ENCODE measurements at places on chromosomes 5 and 9. TPM values are rescaled to one million over a fixed set of nuclear protein-coding genes. Genes with fewer than 3 reads are reported as not detected.

NIM1K gene
- total RNA-seq = not detected

CCDC152 gene
- total RNA-seq = 13.9 TPM

PPP2R2B gene
- 21.3 TPM for total RNA-seq

BNC2 gene
- total RNA-seq = 17.7 TPM

TEX48 gene
- total RNA-seq = not detected

NR2F1 gene
- not detected for total RNA-seq

NIPBL gene
- total RNA-seq = 44.2 TPM

PHF24 gene
- 0.14 TPM for total RNA-seq

DDX41 gene
- total RNA-seq = 139 TPM

GABRA6 gene
- total RNA-seq = not detected

INSL4 gene
- not detected for total RNA-seq

GGTA1 gene
- not detected for total RNA-seq

PALM2AKAP2 gene
- total RNA-seq = 8.3 TPM

NRARP gene
- 55.1 TPM for total RNA-seq

MAP1B gene
- total RNA-seq = 263 TPM

IFNA21 gene
- not detected for total RNA-seq

SLC34A1 gene
- 0.31 TPM for total RNA-seq

CDHR2 gene
- total RNA-seq = not detected

HMCN2 gene
- total RNA-seq = 2.6 TPM

FLT4 gene
- 17.3 TPM for total RNA-seq

TXNDC8 gene
- total RNA-seq = not detected

SPARC gene
- 218 TPM for total RNA-seq

QRFP gene
- total RNA-seq = not detected

GPR150 gene
- not detected for total RNA-seq

PCDHB13 gene
- 2.4 TPM for total RNA-seq

SPINK13 gene
- total RNA-seq = not detected

IFNB1 gene
- not detected for total RNA-seq

BTNL3 gene
- total RNA-seq = not detected

FIBCD1 gene
- total RNA-seq = 15.5 TPM

IL13 gene
- not detected for total RNA-seq

MCC gene
- total RNA-seq = 10.1 TPM

DPYSL3 gene
- 455 TPM for total RNA-seq

CAVIN4 gene
- total RNA-seq = 6.0 TPM

GDA gene
- 4.1 TPM for total RNA-seq

SLC34A3 gene
- not detected for total RNA-seq

ARL14EPL gene
- total RNA-seq = not detected

FST gene
- total RNA-seq = 8.0 TPM

SCGB3A2 gene
- total RNA-seq = 36.1 TPM

RNF183 gene
- total RNA-seq = not detected

PFN3 gene
- total RNA-seq = not detected

DOLK gene
- 20.2 TPM for total RNA-seq

LCNL1 gene
- not detected for total RNA-seq

MSMP gene
- total RNA-seq = not detected

HBEGF gene
- 2.9 TPM for total RNA-seq

CARTPT gene
- not detected for total RNA-seq

UGT3A1 gene
- 3.1 TPM for total RNA-seq

ENTREP1 gene
- total RNA-seq = 11.6 TPM

Data from GM23338 (cell line).